ENCODE measurements at places on chromosomes 2 and 18.
A peak's percentile ranks its signal among the peaks of the same experiment; 100 is the strongest.

DNA sequence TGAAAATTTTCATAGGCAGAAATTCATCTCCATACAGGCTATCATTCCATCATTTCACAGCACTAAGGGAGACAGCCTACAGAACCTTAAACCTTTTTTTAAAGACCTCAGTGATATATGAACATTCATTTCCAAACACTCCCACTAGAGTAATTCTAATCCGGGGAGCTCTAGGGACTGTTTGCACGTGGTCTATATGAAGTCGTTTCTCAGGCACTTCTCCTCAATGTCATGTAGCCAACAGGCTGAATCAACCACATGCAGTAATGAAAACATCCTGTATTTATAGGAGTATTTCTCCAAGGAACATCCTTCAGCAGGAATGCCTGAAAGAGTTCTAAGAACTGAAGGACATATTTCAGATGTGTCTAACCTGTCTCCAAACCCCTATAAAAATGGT is 97.3 kb upstream of the CREB1 start:
- DNase-seq, result peak; percentile 64

DNA sequence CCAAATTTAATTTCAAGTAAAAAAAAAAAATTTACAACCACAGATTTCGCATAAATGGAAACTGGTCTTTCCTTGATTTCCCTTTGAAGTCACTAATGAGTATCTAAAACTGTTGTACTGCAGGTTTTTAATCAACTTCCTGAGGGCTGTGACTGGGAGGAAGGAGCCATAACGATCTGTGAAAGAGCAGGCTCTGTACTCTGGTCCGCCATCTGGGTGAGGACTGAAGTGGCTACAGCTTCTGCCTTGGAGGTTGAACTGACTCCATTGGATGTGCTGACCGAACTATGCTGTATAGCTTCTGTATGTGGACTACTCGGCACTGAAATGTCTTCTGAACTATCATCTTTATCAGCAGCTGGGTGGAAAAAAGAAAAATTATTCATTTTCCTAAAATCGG is 69.3 kb upstream of the CHN1 start:
- DNase-seq, result no peak

DNA sequence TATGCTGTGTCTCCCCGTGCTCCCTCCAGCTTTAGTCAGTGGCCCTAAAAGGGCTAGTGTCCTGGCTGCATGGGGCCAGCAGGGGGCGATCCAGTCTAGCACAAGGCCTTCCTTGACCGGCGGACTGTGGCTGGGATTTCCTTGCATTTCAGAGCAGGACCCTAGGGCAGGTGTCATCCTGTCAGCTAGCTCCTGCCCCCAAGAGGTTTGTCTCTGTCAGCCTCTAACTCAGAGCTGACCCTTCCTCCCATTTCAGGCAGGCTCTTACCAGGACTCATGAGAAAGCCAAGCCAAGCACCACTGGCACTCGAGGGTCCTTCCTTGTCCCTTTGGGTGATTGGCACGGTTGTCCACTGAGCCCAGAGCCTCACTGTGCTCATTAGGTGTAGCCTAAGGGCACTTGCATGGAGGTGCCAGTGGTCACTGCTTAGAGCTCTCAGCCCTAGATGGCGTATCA is 140.3 kb downstream of the RPIA start:
- DNase-seq, result peak; percentile 32

GRCh38 chr18:58723810-58724602 is 52.7 kb downstream of the MALT1 start:
- DNase-seq, result no peak

DNA sequence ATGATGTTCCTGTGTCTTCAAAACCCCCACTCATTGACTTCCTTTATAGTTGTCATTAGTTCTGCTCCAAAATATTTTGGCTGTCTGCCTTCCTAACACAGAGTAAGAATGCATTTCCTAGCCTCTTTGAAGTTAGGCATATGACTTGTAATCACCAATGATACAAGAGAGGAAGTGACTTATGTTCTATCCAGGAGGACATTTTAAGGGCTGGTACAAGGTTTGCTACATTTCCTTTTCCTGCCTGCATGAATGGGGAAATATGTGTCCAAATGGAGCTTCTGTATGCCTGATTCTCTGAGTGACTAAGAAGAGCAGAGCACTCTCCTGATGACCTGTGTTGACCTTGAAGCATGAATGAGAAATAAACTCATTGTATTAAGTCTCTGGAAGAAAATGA is 115.1 kb downstream of the PLCL1 start:
- DNase-seq, result no peak

- DNase-seq, result no peak
These were observed 115.0 kb downstream of the ZBTB7C start for GRCh38 chr18:48293954-48294898.

DNA sequence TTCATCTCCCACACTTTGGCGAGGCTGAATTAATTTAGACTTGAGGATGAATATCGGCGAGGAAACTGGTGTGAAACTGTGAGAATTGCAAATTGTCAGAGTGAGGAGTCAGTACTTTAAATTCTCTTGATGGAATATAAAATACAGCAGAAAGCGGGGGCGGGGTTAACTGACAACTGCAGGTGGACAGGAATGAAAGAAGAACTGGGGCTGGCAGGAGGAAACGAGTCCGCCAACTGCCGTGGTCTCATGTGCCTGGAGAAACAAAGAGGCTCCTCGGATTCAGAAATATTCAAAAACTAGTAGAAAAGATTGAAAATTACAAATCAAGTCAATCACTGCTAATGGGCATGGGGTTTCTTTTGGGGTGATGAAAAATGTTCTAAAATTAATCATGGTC is 44.3 kb downstream of the MOGAT1 start:
- no peak for DNase-seq

- no peak for DNase-seq
These were observed 126.5 kb downstream of the RNF144A start for GRCh38 chr2:7043690-7044089.

- no peak for DNase-seq
These were observed 53.6 kb downstream of the PARD6G start for GRCh38 chr18:80193701-80194100.

GRCh38 chr2:138312061-138312460 is 189.5 kb upstream of the SPOPL start:
- no peak for DNase-seq

- no peak for DNase-seq
These were observed 71.8 kb upstream of the CABLES1 start for GRCh38 chr18:23063502-23063901.

DNA sequence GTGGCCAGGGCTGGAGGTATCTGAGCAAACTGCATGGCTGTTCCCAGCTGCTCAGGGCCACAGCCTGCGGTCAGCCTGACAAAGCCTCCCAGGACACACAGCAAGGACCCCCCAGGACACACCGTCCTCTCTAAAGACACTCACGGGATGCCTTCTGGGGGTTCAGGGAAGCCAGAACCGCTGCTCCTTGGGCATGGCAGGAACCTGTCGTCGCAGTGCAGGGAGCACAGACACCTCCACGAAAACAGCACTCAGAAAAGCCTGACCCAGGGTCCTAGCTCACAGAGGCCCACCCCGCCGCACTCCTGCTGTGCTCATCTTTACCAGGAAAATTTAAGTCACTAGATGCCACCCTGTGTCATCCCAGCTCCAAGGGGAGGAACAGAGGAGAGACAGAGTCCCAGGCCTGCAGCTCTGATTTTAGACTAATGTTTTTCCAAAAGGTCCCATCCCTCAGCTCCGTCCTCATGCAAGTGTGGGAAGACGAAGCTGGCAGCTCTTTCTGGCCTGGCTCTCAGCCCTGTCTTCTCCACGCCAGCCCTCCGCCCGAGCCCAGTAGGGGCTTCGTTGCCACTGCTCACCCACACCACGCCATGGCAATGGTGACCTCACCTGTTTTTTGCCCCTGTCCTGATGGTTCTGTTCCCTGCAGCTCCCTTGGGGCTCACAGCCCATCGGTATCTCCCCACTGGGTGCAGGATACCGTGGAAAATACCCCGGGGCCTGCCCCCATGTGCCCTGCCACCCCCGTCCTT is 23.9 kb upstream of the SLC66A3 start:
- no peak for DNase-seq

GRCh38 chr2:85998071-85998991 is 107.4 kb downstream of the POLR1A start:
- DNase-seq, result peak; percentile 45

- peak; percentile 70 for DNase-seq
These were observed 24.0 kb downstream of the RAX start for GRCh38 chr18:59249199-59249774.

DNA sequence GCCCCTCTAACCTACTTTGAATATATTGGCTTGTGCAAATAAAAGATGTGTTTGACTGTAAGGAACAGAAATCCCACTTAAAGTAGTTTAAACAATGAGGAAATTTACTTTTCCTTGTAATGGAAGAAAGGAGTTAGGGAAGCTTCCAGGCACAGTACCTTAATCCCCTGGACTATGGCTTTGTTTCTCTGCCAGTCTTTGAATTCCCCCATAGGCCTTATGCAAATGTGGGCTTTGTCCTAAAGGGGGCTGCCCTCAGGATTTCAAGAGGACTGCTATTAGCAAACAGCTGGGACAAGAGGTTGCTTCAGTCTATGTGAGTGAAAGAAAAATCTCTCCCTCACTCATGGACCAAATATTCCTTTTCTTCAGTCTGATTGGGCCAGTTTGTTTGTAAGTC is 255.1 kb upstream of the THSD7B start:
- no peak for DNase-seq

- no peak for DNase-seq
These were observed 5.4 kb downstream of the CLASP1 start for GRCh38 chr2:121643877-121644276.

- DNase-seq, result no peak
These were observed 700 bp downstream of the TOGARAM2 start for GRCh38 chr2:28981620-28982376.

GRCh38 chr18:47485221-47485797 is 233.8 kb upstream of the SKOR2 start:
- no peak for DNase-seq

GRCh38 chr2:7020059-7020458 is 102.8 kb downstream of the RNF144A start:
- DNase-seq, result no peak

DNA sequence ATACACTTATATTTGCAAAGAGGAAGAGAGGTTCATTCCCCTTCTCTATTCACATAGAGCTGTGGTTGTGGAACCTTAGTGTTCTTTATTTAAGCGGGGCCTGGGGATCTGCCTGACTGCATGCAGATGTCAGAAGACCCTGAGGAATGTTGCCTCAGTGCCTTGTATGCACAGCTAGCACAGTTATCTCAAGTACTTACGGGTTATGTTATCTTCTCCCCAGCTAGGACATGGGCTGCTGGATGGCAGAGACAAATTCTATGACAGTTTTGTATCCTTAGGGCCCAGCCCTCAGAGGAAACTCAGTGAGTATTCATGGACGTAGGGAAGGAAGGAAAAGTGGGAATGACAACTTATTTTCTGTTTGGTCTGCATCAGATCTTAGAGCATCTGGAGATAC is 37.7 kb upstream of the RTN4 start:
- no peak for DNase-seq

Data from brain microvascular endothelial cell (primary cell).